ENCODE measurements at places on chromosomes 13 and 19. TPM values are rescaled to one million over a fixed set of nuclear protein-coding genes. Genes with fewer than 3 reads are reported as not detected.
A peak's percentile ranks its signal among the peaks of the same experiment; 100 is the strongest.

- peaks cover 41% of the 10 kb centered on the region for H3K36me3 ChIP-seq
- peak overlapping the region; percentile 64 for H3K4me3 ChIP-seq
- no peaks in the 10 kb centered on the region for H3K27me3 ChIP-seq
- DNase-seq: peak; percentile 61
These were observed 1.3 kb downstream of the SAFB start for GRCh38 chr19:5624018-5624663.

ADAMTS10 gene
- 3.4 TPM for total RNA-seq

DNA sequence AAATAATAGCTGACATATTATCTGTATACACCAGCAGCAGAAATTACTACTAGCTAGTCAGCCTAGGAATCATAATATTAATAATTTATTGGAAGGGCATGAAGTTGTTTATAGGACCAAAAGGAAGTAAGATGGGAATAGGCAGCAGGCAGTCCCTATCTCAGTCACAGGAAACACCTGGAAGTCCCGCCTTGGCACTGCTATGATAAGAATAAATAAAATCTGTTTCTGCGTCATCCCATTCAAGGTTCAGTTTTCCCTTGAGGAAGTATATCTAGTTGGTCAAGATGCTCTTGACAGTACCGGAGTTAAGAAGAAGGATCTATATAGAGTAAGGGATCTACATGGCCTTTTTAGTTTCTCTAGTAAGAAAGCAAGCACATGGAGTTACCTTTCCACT is 830.8 kb downstream of the DIAPH3 start:
- no peaks in the 10 kb centered on the region for H3K27me3 ChIP-seq
- no peak overlapping the region for H3K4me3 ChIP-seq
- no peak for DNase-seq

DNA sequence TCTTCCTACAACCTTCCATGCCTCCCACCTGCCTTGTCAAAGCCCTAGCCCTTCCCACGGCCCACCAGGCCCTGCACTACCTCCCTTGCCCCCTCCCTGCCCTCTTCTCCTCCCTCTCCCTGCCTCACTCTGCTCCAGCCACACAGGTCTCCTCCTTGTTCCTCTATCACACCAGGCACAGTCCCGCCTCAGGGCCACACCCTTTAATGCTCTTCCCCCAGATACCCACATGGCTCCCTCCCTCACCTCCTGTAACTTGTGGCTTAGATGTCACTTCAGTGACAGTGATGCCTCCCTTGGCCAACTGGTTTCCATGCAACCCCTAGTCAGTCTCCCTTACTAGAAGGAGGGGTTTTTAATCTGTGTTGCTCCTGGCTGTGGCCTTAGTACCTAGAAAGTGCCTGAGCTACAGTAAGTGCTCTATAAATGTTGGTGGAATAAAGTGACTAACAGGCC is 1.3 kb downstream of the SIRT6 start:
- H3K27ac ChIP-seq: no peak overlapping the region
- DNase-seq: no peak
- peaks cover 15% of the 10 kb centered on the region for H3K36me3 ChIP-seq
- H3K27me3 ChIP-seq: no peaks in the 10 kb centered on the region

LAIR1 gene
- not detected for total RNA-seq

- H3K4me3 ChIP-seq: peak overlapping the region; percentile 73
- H3K36me3 ChIP-seq: peaks cover 6% of the 10 kb centered on the region
- DNase-seq: no peak
- no peaks in the 10 kb centered on the region for H3K27me3 ChIP-seq
- peak overlapping the region; percentile 51 for H3K27ac ChIP-seq
- H3K4me1 ChIP-seq: peaks cover 4% of the 10 kb centered on the region
These were observed 322 bp downstream of the ZNF558 start for GRCh38 chr19:8831832-8832131.

OLFM4 gene
- total RNA-seq: not detected

DNA sequence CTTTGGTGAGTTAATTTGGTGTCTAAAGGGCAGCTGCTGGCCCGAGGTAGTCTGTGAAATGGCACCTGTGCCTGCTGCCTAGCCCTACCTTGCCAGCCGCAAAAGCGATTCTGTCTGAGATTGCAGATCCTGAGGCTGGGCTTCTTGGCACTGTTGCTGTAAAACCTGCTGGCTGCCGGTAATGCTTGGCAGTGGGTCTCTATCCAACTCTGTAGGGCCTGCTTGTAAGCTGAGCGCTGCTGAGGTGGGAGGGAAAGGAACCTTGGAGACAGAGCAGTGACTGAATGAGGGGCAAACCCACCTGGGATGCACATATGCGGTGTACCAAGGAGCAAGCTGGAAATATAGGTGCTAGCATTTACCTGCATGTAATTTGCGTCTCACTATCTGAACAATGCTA is 11.7 kb downstream of the LCP1 start:
- no peak overlapping the region for H3K4me3 ChIP-seq
- no peak for DNase-seq
- no peaks in the 10 kb centered on the region for H3K4me1 ChIP-seq
- no peak overlapping the region for H3K27ac ChIP-seq
- H3K27me3 ChIP-seq: peaks cover 2% of the 10 kb centered on the region

DNA sequence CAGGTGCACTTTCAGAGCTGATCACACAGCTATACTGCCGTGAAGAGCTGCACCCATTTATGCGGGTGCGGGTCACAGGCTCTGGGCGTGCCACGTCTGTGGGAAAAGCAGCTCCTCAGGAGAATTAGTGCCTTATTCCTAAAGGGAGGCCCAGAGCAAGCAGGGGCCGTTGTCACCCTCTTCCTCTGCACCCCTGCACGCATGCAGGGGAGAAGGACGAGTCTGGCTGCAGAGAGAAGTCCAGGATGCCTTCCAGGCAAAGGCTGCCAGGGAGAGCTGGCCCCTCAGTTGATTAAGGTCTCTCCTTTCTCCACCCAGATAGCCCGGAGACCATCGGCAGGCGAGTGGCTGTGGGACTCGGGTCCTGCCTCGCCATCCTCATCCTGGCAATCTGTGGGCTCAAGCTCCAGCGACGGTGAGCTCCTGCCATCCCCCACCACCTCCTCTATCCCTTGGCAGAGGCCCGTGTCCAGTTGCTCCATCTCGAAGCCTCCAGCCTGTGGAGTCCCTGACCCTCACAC is 3.1 kb upstream of the FFAR1 start:
- peaks cover 11% of the 10 kb centered on the region for H3K27me3 ChIP-seq
- H3K27ac ChIP-seq: no peak overlapping the region
- no peaks in the 10 kb centered on the region for H3K36me3 ChIP-seq
- no peaks in the 10 kb centered on the region for H3K4me1 ChIP-seq

DNA sequence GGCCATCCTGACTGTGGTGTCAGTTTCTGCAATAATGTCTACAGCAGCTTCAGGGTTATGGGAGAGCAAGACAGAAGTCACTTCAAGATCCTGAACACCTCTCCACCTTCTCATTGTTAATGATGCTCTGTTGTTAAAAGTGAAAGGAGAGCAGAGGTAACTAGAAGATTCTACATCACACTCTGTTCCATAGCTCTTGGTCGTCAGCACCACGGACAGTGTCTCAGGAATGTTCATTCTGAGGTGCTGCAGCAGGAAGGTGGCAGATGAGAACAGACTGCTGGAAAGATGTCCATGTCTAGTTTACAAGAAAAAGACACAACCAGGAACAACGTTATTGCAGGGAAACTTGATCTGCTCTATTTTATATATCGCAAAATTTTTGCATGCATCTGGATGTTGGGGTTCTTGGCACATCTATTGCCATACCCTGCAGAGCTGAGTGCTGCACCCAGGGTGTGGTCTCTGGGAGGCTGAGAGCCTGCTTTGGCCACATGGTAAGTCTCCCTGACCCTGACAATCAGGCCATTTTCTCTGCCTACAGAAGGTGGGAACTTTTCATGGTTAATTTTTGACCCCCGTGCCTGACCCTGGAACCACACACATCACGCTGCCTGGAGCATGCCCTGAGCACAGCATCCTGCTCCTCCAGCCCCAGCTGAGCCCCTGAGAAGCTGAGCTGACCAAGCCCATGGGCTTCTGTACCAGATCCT is 12.7 kb downstream of the CEACAM21 start:
- DNase-seq: peak; percentile 29
- H3K27ac ChIP-seq: no peak overlapping the region
- no peaks in the 10 kb centered on the region for H3K4me1 ChIP-seq
- no peaks in the 10 kb centered on the region for H3K36me3 ChIP-seq

INAFM1 gene
- 0.36 TPM for total RNA-seq

KIR3DL2 gene
- total RNA-seq: not detected

GRCh38 chr19:55066107-55066709 is 3.3 kb upstream of the RDH13 start:
- no peak overlapping the region for H3K27ac ChIP-seq
- peaks cover 22% of the 10 kb centered on the region for H3K27me3 ChIP-seq
- no peak for DNase-seq
- no peaks in the 10 kb centered on the region for H3K36me3 ChIP-seq

All from IMR-90 (cell line).